ENCODE measurements at places on chromosomes 12 and 14. TPM values are rescaled to one million over a fixed set of nuclear protein-coding genes. Genes with fewer than 3 reads are reported as not detected.

ALG10 gene
- total RNA-seq: 5.3 TPM

DPPA3 gene
- not detected for total RNA-seq

GSC gene
- total RNA-seq: not detected

DNA sequence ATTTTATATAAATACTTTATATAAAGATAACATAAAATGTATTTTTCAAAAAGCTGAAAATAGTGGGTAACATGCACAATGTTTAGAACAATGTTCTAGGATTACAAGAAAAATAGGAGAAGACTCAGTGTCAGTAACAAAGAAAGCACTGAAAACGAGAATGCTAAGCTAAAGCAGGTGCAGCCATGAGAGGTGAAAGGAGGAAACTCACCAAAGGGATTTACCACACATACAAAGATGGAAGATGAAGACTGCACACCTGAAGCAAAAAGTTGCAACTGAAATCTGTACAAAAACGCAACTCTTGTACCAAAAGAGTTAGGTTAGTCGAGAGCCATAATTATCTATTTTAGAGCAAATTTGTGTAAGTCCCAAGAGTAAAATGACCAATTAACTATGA, 1176.1 kb downstream of the LRFN5 start:
- no peak for DNase-seq

DNA sequence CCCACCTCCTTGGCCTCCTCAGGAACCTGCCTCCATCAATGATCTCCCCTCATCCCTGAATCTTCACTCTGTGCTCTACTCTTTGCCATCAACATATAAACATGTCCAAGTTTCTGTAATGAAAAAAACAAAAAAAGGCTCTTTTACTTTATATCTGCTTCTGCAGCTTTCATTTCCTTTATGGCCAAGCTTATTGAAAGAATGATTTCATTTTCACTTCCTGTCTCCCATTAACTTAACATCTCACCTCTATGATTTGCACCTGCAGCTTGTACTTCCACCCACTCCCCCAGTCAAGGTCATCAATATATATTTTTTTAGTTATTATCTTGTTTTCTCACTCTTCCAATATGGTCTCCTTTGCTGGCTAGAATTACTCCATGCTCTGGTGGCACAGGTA, 15.6 kb upstream of the RNU6-7 start:
- no peak for DNase-seq

DNA sequence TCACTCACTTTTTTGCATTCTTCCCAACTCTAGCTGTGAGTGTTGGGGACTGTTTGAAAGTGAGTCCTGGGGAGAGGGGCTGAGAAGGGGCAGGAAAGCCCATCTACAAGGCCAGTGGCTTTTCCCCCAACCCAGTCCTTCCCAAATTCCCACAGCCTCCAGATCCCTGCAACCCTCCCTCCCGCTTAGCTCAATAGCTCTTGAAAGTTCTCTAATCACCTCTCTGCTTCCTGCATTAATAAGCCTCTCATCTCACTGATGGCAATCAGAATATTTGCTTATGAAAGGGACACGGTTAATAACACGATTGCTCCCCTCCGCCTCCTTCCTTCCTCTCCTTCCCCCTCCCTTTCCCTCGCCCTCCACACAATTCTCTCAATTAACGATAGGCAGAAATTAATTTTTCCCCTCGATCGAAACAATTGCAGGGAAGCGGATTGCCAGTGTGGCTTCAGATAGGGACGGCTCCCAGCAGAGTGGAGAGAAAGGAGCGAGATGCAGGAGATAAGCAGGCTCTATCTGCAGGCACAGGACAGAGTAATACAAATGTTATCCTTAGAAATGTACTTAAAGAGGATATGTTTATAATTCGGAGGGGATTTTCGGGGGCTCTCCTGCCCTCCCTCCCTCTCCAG, 15.1 kb upstream of the GPATCH2L start:
- DNase-seq: no peak

C12orf60 gene
- 1.4 TPM for total RNA-seq

- peak; percentile 28 for DNase-seq
Observed at GRCh38 chr14:105346876-105347586, 32.5 kb downstream of the PACS2 start.

GRCh38 chr12:111271674-111272418, 97.0 kb downstream of the PHETA1 start:
- no peak for DNase-seq

Measured in right cardiac atrium (tissue), 5 donors.